ENCODE measurements at places on chromosomes 3 and 15.

DNA sequence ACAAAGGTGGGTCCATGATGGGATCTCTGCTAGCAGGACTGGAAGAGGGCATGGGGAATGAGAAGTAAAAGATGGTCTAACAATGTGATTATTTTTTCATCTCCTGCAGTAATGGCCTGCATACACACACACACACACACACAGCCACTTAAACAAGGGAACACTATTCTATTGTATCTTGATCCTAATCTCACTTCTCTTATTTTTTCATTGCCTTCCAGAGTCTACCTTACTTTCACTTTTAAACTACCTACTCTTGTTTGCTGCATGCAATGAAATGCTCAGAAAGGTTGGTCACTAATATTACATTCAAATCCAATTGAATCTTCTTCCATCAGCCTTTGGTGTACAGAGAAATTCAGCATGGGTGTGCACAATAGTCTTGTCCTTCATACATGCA, 853.8 kb downstream of the IGSF11 start:
- no peak for DNase-seq

- DNase-seq = no peak
These were observed 16.5 kb downstream of the CCRL2 start for GRCh38 chr3:46423588-46423987.

- no peak for DNase-seq
These were observed 405.1 kb downstream of the TUSC7 start for GRCh38 chr3:117114517-117115265.

DNA sequence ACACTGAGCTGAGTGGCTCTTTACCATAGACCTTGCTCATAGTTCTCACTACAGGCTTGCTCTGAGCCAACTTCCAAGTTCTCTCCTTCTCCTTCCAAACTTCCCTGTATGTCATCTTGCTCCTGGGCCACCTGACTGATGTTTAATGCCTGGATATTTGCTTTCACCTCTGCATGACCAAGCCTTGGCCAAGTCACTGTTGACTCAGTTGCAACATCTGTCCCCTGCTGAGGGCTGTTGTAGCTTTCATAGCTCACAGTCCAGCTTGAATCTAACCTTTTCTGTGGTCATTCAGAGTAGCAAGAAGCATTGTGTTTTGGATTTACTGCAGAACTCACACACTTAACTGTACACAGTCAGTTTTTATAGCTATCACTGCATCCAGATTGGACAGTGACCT, 171.8 kb upstream of the ROPN1 start:
- no peak for DNase-seq

DNA sequence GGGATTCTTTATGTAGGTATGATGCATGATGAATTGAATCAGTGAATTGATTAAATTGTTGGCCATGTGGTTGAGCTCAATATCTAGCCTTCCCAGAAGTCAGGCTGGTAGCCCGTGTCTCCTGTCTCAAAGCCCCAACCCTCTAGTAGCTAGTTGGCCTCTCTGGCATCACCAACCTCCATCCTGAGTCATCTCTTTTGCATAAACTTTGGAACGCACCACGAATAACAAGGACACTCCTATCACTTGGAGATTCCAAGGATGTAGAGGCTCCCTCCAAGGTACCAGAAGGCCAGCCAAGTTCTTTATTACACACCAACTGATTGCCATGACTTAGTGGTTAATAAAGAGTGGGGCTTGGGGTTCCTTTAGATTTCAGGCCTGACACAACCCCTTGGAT, 148.4 kb downstream of the APBA2 start:
- DNase-seq = no peak

DNA sequence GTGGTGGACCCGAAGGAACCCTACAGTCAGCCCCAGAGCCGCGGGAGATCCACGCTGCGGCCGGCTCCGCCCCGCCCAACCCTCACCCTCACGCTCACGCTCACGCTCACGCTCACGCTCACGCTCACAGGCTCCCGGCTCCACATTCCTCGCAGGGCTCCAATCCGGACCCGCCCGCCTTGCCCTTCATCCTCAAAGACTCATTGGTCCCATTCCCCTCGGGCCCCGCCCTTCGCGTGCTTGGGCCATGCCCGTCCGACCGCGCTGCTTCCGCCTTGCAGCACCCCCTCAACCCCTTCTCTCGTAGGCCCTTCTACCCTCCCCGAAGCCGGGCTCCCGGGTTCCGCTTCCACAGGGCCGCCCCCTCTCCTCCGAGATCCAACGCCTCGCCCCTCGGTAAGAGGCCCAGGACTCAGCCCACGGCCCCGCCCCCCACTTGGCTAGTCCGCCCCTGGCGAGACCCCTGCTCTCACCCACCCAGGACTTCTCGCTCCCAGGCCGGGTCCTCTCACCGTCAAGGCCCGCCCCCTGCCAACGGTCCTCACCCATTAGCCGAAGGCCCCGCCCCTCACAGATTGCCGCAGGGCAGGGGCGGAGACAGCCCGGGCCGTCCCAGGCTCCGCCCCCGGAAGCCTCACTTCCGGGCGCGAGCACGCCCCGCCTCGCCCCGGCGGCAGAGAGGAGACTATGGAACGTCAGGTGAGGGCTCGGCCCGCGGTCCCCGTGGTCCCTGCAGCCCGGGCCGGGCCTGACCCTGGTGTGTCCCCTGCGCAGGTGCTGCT, at the start of gene APEH:
Gene APEH, plus strand, starts transcription at position 637 of the 782 bp plus-strand sequence. Its CDS starts 51 bp downstream, at position 688.
- DNase-seq = peak; percentile 99

- DNase-seq = no peak
These were observed 30.4 kb upstream of the TMCO5A start for GRCh38 chr15:37903919-37904625.

DNA sequence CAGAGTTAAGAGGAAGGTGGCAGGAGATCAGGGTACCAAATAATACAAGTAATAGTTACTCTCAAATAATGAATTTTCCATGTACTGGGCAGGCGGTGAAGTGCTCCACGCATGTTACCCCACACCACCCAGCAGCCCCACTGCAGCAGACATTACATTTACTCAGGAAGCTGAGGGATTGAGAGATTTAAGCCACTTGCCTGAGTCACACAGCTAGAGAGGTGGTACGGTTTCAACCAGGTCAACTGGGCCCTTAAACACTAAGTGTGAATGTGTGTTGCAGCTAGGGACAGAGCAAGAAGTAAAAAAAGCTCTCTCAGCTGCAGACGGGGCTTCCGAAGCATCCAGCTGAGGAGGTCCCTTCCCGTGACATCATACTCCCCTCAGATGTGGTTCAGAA, 91.3 kb downstream of the PRICKLE2 start:
- DNase-seq = no peak

GRCh38 chr3:42473083-42473932, 29.1 kb upstream of the VIPR1 start:
- no peak for DNase-seq

DNA sequence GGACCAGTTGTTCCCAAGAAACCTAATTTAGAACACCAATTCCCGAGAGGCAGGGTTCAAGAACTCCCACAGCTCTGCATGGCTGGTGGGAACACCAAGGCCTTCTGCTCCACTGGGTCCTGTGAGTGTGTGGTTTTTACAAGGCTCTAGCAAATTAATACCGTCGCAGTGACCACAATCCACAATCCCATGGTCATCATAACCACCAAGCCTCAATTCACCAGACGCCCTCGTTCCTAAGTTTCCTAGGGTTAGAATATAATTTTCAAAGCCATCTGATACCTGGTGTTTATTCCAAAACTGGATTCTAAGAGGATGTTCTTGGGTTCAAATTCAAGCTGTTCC, 114.9 kb upstream of the RPL32 start:
- DNase-seq = no peak

DNA sequence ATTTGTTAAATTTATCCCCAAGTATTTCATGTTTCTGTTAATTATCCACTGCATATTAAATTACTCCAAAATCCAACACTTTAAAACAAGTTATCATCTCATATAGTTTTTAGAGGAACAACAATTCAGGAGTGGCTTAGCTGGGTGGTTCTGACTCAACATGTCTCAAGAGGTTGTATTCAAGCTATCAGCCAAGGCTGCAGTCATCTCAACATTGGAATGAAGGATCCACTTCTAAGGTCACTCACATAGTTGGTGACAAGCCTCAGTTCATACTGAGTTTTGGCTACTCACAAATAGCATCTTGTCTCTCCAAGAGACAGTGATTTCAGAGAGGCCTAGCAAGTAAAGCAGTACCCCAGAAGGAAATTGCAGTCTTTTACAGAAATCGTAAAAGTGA, 134.7 kb downstream of the NR2E3 start:
- DNase-seq = no peak

- no peak for DNase-seq
These were observed 47.1 kb upstream of the C15orf39 start for GRCh38 chr15:75154461-75155062.

DNA sequence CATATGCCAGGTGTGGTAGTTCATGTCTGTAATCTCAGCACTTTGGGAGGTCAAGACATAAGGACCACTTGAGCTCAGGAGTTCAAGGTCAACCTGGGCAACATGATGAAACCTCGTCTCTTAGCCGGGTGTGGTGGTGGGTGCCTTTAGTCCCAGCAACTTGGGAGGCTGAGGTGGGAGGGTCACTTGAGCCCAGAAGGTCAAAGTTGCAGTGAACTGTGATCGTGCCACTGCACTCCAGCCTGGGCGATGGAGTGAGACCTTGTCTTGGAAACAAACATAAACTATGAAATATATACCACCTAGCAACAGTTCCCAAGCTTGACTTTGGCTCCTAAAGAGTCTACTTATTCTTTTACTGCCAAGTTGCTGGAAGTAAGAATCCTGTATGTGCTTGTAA, 30.9 kb downstream of the UBE3A start:
- DNase-seq = no peak

DNA sequence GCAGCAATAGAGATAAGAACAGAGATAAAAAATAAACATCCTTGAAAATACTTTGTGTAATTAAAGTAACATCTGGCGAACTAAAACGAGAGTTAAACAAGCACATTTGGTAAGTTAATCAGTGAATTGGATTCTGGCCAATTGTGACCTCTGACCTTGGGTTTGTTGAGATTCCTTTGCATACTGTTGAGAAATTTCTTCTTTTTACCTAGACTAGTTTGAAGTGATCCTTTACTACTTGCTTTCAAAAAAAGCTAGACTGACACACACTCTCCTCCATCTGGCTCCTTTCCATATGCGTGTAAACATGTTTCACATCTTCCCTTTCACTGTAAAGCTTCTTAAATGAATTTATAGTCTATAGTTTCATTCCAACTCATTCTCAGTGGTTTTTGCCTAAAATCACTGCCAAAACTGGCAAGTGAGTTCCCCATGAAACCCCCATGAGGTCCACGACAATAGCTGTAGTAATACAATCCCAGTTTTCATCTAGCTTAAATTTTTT, 17.3 kb upstream of the GBE1 start:
- no peak for DNase-seq

GRCh38 chr3:4710191-4710590, 217.0 kb downstream of the ITPR1 start:
- no peak for DNase-seq

- DNase-seq = no peak
These were observed 211.4 kb downstream of the NR1D2 start for GRCh38 chr3:24156466-24156865.

DNA sequence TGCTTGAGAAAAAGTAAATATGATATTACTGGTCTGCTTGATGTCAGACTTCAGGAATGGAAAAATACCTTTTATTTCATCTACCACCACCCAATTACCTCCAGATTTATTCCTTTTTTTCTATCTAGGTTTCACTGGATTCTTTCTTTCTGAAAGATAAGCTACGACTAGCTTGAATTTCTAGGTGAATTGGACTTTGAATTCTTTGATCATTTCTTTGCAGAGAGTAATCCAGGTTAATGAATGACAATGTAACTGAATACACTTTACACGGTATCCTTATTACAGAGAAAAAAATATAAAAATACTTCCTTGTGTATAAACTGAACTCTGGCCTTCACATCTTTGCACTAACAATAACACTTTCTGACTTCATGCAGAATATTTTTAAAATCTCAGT, 59.5 kb upstream of the TRPC1 start:
- DNase-seq = no peak

DNA sequence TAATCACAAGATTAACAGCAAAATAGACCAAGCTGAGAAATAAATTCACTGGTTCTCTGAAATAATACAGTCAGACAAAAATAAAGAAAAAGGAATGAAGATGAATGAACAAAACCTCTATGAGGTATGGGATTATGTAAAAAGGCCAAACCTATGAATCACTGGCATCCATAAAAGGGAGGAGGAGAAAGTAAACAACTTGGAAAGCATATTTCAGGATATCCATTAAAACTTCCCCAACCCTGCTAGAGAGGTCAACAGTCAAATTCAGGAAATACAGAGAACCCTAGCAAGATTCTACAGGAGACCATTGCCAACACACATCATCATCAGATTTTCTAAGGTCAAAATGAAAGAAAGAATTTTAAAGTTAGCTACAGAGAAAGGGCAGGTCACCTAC, 649.7 kb upstream of the CBLB start:
- no peak for DNase-seq

- DNase-seq = no peak
These were observed 117.5 kb downstream of the PGPEP1L start for GRCh38 chr15:98889930-98890695.

DNA sequence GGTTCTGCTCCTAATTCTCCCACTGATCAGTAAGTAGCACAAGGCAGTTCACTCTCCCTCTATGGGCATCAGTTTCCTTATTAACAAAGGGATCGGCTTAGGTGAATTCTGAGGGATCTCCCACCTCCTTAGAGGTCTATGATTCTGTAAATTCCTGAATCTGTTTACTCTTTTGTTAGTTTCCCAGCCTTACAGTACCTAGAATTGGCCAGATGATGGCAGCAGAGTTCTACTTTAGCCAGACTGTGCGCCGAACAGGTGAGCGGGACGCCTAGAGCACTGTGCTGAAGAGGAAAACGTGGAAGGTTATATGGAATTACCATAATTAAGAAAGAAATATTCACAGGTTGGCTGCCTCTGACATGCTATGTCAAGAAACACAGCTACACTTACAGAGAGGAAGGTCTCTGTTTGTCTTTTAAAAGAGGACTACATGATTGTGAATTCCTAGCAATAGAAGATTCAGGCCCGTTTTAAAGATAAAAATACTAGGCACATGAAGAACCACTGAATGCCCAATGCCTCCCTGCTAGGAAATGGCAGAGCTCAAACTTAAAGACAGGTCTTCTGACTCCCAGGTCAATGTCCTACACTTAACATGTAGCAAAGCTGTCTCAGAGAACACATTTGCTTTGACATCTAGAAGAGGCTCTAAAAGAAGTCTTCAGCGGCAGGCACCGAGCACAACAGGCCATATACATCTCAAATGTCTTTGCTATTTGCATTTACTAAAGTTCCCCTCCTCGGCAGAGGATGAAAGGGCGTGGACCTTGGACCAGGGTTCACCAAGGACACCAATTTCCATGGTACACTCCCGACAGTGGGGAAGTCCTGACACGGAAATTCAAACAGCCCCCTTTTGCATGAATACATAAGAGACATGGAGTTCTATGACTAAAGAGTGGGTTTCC, 259.9 kb downstream of the FGF12 start:
- peak; percentile 13 for DNase-seq

DNA sequence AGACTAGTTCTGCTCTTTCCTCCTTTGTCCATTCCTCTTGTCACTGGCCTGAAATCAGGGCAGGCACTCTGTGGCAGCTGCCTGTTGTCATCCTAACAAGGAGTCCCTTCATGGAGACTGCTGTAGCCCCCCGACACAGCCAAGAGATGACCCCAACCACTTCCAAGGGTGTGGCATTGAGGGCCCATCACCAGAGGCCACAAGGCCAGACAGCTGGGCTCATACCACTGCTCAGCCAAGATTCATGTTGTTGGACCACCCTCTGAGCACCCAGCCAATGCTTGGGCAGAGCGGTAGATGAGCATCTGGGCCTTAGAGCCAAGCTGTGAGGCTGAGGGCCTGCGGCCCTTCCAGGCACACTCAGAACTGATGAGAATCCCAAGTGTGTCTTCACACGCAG, 85.4 kb downstream of the EPHB1 start:
- DNase-seq = no peak
